ENCODE measurements at places on chromosomes 1 and 21.

GRCh38 chr1:42937141-42937696 is 21.4 kb downstream of the SLC2A1 start:
- no peak for DNase-seq

DNA sequence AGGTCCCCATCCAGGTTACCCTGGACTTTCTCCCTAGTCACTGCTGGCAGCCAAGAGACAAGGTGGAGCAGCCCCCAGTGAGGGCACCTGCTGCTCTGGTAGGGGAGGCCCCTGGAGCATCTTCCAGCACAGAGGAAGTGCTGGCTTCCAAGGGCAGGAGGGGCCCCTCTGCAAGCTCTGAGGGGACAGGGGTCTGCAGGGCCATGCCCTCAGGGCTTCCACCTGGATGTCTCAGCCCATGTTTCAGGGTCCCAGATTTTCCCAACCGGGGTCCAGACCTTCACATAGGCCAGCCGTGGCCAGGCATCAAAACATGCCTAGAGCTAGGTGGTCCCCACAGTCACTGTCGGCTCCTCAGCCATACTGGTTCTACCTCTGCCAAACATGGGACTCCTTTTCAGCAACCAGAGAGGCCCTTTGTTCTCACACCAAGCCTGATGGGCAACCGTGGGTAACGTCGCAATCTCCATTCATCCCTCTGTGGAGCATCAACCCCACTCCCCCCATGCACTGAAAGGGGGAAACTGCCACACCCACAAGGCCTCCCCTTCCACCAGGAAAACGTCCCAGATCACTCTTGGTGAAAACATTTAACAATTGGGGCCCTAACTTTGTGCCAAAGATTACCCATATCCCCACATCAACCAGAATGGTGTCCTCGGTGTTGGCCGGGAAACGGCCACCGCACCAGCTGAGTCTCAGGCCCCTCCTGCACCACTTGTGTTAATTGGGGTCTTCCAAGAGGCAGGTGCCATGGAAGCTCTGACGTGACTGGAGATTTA is 1.9 kb upstream of the COL6A2 start:
- no peak for DNase-seq

- peak; percentile 7 for DNase-seq
Measured at GRCh38 chr1:96804648-96805047, 83.1 kb downstream of the PTBP2 start.

- no peak for DNase-seq
Measured at GRCh38 chr1:22970096-22970495, 2.6 kb downstream of the LACTBL1 start.

DNA sequence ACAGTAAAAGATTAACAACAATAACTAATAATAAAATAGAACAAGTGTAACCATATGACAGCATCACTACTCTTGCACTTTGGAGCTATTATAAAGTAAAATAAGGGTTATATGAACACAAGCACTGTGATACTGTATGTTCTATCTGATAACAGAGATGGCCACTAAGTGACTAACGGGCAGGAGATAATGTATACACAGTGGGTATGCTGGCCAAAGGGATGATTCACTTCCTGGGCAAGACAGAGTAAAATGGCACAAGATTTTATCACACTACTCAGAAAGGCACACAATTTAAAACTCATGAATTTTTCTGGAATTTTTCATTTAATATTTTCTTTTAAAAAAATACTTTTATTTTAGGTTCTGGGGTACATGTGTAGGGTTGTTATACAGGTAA is 12.3 kb downstream of the SLC9C2 start:
- DNase-seq = no peak

DNA sequence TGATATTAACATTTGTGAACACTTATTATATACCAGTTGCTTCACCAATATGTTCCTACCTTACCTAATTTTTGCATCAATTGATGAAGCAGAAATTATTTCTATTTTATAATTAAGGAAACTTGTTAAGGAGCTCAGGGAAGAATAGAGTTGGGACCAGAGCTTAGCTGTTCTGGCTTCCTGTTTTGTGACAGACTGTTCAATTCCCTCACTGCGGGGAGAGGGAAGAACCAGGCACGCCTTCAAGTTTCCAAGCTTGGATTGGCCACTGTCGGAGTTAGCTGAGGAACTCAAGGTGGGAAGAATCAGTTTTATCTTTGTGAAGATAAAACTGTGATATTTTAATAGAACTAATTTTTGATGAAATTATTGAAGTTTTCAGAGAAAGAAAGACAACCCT is 142.3 kb upstream of the LMO4 start:
- DNase-seq = no peak

GRCh38 chr1:10870493-10871096 is 74.1 kb upstream of the CASZ1 start:
- no peak for DNase-seq

DNA sequence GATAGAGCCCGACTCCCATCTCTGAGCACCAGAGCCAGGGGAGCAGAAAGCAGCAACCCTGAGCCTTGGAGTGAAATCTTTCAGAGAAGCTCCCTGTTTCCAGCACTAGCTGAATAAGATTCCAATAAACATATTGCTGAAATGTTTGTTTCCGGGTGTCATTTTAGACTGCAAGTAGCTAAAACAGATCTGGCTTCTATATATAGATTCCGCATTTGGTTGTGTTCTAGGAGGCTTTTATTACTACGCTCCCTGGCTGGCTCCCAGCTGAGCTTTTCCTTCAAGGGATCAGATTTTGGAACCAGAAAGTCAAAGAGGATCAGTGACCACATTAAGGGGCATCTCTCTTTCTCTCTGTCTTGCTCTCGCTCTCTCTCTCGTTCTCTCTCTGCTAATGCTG is 88.2 kb downstream of the PAPPA2 start:
- DNase-seq = no peak

Data from lung microvascular endothelial cell (primary cell).